DMS 273 treated with DMSO at 0.1 percent for 48 hours (cell line): ENCODE measurements at places on chromosomes 2 and 18.
A peak's percentile ranks its signal among the peaks of the same experiment; 100 is the strongest.

DNA sequence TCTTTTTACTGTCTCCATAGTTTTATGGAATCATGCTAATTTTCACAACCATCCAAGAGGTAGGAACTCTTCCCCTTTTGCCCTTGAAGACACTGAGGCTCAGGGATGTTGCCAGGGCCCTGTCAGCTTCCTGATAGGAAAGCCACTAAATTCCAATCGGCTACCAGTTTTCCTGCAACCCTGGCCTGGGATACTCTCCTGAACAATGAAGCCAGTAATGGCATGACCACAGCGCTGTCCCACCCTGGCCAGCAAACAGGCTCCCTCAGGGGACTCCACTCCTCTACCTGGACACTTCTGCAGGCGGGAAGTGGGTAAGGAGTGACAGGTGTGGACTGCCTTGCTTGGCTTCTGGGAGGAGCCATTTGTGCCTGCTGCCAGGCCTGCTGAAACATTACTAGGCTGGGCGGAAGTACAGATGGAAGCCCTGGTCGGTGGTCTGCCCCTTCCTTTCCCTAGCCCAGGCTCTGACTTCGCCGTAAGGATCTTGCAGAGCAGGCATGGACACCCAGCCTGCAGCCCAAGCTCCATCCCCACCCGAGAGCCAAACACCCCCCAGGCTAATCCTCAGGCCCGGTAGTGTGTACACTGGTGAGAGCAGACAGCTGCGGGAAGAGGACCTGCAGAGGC is 78.8 kb upstream of the SMAD2 start:
- DNase-seq: no peak

GRCh38 chr2:112143150-112143549 is 5.0 kb downstream of the FBLN7 start:
- DNase-seq: no peak

DNA sequence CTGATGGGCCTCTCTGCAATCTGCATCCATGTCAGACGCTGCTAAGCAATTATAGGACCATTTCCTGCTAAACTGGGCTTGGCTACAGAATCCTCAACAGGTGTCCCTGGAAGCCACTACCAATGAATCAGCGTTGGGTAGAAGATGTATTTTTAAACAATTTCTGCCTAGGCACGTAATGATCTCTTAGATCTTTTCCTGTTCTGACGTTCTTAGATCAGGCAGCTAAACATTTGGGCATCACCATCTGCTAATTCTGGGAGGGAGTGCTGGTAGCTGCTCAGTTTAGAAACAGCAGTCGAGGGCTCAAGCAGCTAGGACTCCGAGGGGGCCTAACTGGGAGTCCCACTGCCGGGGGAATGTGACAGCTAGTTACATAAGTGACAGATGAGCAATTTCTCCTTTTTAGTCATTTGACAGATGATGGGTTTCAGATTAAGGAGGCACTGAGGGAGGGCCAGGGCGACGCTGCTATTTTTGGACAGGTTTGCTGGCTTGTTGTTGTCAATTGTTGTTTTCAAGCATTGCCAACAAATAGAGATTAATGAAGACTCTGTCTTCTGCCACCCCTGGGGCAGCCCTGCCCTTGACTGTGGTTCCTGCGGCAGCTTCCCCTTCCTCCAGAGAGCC is 92.7 kb downstream of the MRO start:
- peak; percentile 80 for DNase-seq

GRCh38 chr2:95346231-95346737 is 49.1 kb downstream of the KCNIP3 start:
- no peak for DNase-seq
